ENCODE measurements at places on chromosomes 5 and 9. TPM values are rescaled to one million over a fixed set of nuclear protein-coding genes. Genes with fewer than 3 reads are reported as not detected.
A peak's percentile ranks its signal among the peaks of the same experiment; 100 is the strongest.

PCDHA10 gene
- 2.5 TPM for total RNA-seq

PSMB7 gene
- 193 TPM for total RNA-seq

F12 gene
- 1.3 TPM for total RNA-seq

TEX10 gene
- 18.6 TPM for total RNA-seq

SPINK13 gene
- total RNA-seq, result 0.32 TPM

INSL4 gene
- not detected for total RNA-seq

CDH18 gene
- total RNA-seq, result 1.0 TPM

TMEM252 gene
- not detected for total RNA-seq

UGT3A1 gene
- 0.23 TPM for total RNA-seq

GRCh38 chr5:166276006-166276405 lies 2015.4 kb upstream of the WWC1 start:
- ATAC-seq, result no peak

- no peak for ATAC-seq
These were observed 59.2 kb downstream of the CCDC192 start for GRCh38 chr5:127762412-127762811.

- no peak for ATAC-seq
These were observed 507 bp upstream of the GPSM1 start for GRCh38 chr9:136326761-136327303.

DNA sequence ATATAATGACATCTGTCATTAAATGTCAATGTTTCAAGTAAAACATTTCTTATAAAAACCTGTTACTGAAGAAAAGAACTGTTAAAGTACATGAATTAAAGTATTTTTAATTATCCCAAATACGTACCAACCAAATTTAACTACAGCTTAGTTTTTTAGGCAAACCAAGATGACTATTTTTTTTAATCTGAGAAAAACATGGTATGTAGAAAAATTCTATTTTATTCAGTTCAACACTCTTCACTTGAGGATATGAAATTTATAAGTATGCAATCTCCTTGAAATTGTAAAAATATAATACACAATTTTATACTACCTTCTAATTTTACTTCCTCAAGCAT lies 75.3 kb upstream of the IFNE start:
- no peak for ATAC-seq

DNA sequence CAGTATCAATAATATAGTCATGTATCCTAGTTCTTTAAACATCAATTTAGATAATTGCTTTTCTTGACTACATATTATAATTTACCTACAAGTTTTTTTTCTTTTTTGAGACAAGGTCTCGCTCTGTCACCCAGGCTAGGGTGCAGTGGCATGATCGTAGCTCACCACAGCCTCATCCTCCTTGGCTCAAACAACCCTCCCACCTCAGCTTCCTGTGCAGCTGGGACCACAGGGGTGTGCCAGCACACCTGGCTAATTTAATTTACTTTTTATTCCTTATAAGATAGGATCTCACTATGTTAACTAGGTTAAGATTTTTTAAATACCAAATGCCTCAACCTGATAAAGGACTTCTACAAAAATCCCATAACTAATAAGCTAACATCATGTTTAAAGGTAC lies 21.1 kb downstream of the UIMC1 start:
- no peak for ATAC-seq

DNA sequence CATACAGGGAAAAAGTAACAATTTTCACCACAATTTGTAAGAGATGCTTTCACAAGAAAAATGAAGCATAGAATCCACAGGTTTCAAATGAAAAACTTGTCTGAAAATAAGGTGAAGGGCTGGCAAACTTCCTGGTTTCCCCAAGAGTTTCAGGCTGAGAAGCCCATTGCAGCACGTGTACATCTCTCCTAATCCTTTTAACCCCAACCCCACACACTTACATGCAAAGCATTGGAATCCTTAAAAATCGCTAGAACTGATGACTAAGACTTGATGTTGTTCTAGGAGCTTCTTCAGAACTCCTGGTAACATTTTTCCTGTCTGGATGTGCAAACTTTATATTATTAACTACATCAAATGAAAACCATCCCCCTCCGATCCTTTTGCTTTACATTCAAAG lies 317.8 kb upstream of the RGMB start:
- ATAC-seq, result no peak

GRCh38 chr5:92641031-92641962 lies 939.7 kb downstream of the NR2F1-AS1 start:
- peak; percentile 91 for ATAC-seq

- ATAC-seq, result no peak
These were observed 142.1 kb downstream of the PLK2 start for GRCh38 chr5:58317808-58318207.

DNA sequence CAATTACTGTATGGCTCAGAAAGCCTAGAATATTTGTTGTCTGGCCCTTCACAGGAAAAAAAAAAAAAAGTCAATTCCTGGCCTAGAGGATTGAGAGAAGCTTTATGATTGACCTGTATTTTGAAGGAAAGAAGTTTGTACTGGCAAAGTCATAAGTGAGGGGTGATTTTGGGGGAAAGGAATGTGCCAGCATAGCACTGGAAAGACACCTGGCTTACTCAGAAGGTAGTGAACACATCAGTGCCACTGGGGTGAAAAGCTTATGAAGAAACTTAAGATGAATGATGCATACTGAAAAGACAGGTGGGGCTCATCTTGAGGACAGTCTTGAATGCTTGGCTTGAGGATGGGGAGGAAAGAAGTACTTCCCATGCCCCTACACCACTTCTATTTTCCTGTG lies 127.9 kb upstream of the RASA1 start:
- ATAC-seq, result no peak

GRCh38 chr9:87292449-87293191 lies 205.0 kb upstream of the DAPK1 start:
- ATAC-seq, result no peak

- no peak for ATAC-seq
These were observed 816.4 kb downstream of the SEMA5A start for GRCh38 chr5:8729437-8729836.

- ATAC-seq, result peak; percentile 42
These were observed 40.8 kb downstream of the CHSY3 start for GRCh38 chr5:129945028-129945427.

DNA sequence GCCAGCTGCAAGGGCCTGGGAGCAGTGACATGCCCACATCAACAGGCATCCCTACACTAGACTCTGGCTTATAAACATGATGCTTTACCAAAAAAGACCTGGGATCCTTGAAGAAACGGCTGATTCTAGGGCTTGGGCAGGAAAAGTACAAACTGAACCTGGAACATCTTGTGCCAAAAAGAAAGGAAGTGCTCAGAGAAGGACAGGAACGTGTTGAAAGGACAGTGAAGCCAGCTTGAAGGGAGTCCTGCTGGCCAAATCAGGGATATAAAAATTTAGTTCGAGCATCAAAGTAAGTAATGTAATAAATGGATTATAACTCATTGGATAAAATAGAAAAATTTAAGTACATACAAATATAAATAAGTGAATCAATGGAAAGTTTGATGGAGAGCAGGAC lies 58.1 kb downstream of the ALDH7A1 start:
- no peak for ATAC-seq

Data from motor neuron (in vitro differentiated cells).